DMS53 (cell line): ENCODE measurements at places on chromosomes 3 and 15.

- DNase-seq, result no peak
Measured at GRCh38 chr3:70658513-70659310, 346.3 kb upstream of the MDFIC2 start.

DNA sequence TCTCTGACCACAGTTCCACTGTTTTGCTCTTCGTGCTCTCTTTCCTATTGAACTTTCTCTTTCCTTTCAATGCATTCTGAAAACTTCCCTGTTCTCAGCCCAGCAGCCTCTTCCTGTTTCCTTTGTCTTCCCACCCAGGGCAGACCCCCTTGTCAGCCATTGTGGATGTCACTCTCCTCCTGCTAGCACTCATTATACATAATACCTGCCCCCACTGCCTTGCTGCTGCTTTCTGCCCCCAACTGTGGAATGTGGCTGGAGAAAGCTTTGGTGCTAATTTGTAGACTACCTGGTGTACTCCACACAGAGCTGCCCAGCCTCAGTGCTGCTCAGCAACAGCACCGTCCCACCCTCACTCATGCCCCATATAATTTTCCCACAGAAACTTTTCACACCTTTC, 80.2 kb downstream of the CHCHD6 start:
- no peak for DNase-seq

DNA sequence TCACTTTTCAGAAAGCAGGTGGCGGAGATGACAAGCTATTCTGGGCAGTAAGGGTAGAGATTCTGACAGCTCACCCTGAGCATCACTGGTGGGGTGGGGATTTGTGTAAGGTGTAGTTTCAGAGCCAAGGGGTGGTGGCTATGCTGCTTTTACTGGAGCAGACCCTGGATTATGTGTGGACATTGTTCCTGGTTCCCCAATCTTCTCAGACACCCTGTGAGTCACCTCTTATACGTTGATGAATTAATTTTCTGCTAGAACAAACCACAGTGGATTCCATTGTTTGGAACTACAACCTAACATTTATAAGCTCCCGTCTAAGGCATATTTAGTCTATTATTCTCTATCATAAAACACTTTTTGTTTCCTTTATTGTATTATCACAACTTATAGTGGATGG, 169.5 kb upstream of the COL8A1 start:
- no peak for DNase-seq

DNA sequence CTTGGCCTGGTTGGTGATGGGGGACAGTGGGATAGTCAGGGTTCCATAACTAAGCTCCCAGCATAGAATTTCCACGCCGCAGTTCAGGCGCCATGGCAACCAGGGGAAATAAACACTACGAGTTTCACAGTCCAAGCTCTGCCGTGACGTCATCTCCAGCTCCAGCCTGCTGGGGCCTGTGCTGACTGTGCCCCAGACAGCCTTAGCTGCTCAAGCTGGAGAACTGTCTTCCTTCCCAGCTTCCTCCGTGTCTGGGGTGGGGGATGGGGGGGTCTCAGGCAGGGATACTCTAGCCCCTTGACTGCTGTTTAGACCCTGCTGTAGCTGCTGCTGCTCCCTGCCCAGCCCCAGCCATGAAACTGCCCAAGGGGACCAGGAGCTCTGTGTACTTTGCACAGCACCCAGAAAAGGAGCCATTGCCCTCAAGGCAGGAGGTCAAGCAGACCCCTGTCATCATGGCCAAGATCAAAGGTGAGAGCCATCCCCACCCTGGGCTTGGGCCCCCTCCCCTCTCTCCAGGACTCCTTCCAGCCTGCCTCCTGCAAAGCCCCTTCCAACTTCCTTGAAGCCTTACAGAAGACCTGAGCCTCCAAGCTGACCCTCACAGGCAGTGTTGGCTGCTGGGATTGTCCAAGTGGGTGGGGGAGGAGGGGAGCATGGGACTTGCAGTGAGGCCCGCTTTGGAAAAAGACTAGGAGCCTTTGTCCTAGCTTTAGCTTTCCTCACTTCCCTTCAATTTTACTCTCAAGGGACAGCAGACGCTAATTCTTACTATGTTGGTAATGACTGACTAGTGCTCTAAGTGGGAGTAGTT, 11.4 kb upstream of the CSPG4 start:
- DNase-seq, result peak; percentile 94

GRCh38 chr3:10935846-10936631, 56.5 kb upstream of the SLC6A1 start:
- no peak for DNase-seq

- peak; percentile 39 for DNase-seq
Measured at GRCh38 chr3:39124876-39125840, 17.7 kb downstream of the TTC21A start.

DNA sequence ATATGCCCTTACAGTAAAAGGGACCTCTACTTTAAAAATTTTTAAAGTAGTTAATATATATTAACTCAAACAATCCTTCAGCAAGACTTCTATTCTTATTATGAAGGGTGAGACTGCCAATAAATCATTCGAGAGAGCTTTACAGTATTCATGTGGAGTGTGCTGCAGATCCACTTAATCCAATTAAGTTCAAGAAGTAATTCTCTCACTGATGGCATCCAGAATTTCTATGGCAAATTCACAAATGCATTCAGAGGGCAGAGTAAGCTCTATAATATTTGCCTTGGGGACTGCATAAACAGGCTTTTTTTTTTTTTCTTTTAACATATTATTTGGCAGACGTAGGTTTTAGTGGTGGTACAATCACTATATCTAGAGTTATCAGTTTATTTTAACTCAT, 692.0 kb downstream of the NLGN1 start:
- no peak for DNase-seq

DNA sequence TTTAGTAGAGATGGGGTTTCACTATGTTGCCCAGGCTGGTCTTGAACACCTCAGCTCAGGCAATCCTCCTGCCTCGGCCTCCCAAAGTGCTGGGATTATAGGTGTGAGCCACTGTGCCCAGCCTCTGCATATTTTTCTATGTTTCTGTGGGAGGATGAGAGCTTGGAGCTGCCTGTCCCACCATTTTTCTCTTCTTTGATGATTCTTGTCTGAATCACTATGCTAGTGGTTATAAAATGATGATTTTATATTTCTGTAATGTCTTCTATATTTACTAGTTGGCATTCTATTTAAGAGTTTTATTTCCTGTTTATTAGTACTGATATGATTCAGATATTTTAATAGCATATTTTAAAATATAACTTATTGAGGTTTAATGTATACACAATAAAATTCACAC, 69.7 kb downstream of the CHCHD6 start:
- no peak for DNase-seq

DNA sequence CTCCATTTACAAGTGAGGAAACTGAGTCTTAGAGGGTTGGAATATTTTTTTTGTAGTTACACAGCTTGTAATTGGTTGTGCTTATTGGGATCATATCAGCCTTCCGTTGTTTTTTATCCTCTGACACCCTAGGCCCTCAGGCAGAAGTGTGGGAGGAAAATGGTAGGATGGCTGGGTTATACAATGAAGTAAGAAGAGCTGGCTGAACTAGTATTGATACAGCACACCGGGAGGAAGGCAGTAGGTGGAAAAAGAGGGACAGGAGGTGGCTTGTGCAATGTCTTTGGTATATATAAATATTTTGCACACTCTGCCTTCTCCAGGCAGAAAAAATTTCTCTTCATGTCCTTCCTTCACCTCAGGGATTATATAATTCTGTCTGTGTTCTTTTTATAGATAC, 214.3 kb upstream of the SGO1 start:
- no peak for DNase-seq

- no peak for DNase-seq
Measured at GRCh38 chr15:22810033-22810852, 23.8 kb downstream of the NIPA1 start.

DNA sequence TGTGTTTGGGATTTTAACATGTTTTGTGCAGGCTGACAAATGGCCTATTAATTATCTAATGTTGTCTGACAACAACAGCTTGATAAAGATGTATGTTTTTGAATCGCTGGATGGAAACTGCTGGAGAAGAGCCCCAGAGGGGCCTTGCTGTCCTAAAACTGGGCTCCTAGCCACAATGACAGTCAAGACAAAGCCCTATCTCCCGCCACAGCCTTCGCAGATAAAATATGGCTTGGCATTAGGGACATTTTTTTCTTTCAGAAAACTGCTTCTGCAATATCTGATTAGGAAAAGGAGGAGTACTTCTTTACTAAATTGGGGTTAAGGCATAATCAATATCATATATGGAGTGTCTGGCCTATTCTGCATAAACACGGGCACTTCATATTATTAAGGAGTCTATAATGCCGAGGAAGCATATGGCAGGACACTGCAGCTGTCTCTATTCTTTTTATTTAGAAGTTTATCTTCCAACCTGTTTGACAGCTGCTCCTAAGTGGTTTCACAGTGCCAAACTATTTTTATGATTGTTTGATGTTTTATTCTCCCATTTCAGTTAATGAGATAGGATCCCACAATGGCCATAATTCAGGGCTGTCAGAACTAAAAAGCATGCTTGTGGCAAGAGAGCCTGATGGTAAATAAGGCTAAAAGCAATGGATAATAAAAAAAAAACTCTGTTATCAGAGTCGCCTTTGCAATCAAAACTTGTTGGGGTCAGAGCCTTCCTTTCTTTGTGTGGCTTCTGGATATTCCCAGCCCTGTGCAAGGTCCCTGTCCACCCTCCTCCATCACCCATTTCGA, 210.1 kb downstream of the MECOM start:
- no peak for DNase-seq

DNA sequence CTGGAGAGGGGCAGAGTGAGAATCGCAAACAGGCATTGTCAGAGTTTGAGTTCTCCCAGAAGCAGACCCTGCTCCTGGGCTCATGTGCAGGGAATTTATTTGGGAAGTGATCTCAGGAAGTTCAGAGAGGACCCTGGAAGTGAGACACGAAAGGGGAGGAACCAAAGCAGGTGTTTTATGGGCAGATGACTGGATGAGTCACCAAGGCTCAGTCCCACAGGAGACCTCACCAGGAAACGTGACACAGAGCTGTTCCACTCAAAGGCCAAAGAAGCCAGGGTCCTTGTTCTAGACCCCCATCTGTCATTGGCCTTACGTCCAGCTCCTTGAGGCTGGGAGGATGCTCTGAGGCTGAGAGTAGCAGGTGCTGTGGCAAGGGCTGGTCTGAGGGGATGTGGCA, 43.4 kb upstream of the SEC22A start:
- DNase-seq, result peak; percentile 54

DNA sequence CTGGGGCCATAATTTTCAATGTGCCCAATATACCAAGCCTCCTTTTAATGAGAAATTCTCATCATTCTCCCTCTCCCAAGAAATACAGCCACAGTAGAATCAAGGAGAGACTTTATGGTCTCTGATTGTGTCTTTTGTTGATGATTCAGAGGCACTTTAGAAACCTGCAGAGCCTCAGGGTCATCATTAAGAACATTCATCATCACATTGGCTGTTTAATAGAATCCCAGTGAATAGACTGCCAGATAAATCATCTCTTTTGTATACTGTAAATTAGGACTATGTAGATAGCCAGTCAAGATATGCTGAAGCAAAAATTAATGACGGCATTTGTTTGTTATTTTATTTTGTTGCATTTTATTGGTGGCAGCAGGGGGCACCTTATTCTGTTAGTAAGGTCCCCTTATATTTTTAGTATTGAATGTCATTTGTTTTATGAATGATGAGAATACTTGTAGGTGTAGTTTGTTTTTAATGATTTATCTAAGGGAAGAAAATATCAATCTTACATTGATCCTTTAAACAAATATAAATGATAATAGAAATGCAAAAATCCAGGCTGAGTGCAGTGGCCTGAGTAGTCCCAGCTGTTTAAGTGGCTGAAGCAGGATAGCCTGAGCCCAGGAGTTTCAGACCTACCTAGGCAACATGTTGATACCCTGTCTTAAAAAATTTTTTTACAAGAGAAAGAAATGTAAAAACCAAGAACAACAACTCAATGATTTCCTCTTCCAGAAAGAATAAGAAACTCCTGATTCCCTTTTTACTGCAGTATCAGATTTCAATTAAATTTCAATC, 138.8 kb downstream of the ZBBX start:
- no peak for DNase-seq

DNA sequence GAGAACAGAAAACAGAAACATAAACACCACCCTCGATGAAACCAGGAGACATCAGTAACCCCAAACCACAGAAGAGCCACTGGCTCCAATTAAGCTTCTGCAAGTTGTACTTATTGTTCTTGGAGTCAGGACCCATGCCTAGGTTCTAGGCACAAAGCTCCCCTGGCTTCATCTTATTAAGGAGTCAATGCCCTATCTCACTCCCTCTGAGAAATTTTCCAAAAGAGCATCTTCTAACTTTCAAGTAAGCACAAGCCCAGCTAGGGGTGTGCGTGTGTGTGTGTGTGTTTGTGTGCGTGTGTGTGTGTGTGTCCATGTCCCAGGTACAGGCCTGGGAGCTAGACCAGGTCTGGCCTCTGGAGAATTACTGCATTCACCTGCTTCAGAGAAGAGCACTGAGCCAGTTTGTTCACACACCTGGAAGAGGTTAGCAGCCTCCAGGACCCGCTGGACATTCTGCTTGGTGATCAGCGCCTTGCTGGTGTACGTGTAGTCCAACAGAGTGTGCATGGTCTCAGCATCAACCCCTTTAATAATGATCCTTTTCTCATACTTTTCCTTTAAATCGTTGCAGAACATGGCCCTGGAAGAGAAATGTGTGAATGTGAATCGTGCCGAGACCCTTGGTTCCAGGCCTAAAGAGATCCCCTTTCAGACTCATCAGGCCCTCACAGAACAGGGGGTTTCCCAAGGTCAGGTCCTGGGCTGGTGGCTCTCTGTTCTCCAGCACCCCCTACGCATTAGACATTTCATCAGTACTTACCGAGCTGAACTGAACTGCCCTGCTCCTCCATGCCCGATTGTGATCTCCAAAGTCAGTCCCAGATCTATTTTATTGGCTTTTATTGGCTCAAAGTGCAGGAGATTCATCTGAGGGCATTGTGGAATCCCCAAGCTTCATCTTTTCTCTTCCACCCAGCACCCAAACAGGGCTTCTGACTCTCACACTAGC, 27.8 kb downstream of the KLHL6 start:
- DNase-seq, result no peak

DNA sequence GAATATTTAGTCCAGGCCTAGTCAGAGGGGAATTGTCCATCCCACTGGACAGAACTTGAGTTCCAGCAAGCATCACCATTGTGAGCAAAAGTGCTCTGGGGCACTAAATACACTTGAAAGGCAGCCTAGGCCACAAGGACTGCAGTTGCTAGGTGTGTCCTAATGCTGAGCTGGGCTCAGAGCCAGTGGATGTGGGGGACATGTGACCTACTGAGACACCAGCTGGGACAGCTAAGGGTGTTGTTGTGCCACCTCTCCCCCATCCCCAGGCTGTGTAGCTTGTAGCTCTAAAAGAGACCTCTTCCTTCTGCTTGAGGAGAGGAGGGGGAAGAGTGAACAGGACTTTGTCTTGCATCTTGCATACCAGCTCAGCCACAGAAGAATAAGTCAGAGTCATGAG, 120.9 kb downstream of the DTWD1 start:
- DNase-seq, result peak; percentile 72

- no peak for DNase-seq
Measured at GRCh38 chr15:25838871-25839195, 24.3 kb downstream of the ATP10A start.
